ENCODE measurements at places on chromosomes 13 and 19.

GRCh38 chr19:28874742-28875141 lies 338.2 kb downstream of the UQCRFS1 start:
- no peak for DNase-seq

DNA sequence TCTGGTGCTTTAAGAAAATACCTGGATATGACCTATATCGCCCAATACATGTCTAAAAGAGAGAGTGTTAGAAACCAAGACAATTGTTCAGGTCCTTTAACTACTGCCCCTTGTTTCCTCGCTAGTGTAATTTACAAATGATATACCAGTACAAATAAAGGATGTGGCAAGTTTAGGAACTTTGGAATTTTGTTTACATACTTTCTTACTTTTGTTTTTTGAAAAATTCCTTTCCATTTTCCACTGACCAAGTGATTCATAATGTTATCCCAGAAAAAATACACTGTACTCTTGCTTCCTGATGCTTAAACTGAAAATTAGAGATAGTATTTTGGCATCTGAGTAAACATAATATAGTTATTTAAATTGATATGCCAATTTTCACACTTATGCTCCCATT lies 96.8 kb upstream of the CSNK1A1L start:
- no peak for DNase-seq

DNA sequence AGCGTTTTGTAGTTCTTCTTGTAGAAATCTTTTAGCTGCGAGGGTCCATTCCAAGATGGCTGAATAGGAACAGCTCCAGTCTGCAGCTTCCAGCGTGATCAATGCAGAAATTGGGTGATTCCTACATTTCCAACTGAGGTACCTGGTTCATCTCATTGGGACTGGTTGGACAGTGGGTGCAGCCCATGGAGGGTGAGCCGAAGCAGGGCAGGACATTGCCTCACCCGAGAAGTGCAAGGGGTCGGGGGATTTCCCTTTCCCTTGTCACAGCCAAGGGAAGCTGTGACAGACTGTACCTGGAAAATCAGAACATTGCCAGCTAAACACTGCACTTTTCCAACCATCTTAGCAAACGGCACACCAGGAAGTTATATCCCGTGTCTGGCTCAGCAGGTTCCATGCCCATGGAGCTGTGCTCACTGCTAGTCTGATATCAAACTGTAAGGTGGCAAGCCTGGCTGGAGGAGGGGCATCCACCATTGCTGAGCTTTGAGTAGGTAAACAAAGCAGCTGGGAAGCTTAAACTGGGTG lies 176.0 kb upstream of the SPRY2 start:
- DNase-seq, result no peak

DNA sequence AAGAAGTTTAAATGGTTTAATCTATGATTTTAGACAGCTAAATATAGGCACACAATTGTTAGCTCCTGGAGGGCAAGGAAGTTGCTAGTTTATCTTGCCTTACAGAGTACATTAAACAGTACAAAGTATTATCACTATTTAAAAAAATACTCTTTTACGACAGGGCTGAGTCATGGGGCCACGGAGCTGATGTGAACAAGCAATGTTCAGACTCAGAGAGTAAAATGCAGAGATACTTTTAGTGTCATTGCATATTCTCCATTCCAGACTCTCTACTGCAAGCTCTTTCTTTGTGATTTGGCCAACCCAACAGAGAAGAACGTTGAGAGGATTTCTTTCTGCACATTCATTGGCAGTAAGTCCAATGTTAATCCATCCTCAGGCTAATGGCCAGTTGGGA lies 352.4 kb downstream of the SPRY2 start:
- no peak for DNase-seq

GRCh38 chr13:37365496-37365895 lies 233.1 kb downstream of the POSTN start:
- DNase-seq, result no peak

DNA sequence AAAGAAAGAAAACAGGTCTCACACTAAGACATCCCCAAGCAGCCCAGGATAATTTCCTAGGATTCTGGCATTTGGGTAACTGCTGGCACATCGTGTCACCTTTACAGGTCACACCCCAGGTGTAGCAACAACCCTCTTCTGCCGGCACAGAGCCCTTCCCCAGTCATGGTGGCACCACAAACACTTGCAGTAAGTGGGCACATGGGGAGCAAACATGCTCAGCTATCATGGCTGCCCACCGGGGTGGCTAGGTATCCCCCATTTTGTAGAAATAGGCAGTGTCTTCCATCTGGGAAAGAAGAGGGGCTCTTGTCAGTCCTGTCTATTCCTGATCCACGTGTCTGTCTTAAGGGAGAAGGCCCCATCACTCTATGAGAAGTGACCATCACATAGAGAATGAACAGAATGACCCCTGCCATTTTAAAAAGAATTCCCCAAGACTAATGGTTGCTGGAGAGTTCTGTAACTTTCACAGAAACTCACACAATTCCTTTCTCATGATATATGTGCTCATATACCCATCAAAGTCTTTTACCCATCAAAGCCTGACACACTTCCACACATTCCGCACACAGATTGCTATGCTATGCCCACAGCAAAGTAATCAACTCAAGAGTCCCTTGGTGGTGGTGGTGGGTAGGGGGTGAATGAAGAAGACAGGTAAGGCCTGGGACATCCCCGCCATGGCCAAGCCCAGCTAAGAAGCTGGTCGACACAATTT lies 33.3 kb downstream of the BRD4 start:
- DNase-seq, result no peak

- DNase-seq, result no peak
These were observed 459.1 kb upstream of the ATXN8OS start for GRCh38 chr13:69648340-69649062.

DNA sequence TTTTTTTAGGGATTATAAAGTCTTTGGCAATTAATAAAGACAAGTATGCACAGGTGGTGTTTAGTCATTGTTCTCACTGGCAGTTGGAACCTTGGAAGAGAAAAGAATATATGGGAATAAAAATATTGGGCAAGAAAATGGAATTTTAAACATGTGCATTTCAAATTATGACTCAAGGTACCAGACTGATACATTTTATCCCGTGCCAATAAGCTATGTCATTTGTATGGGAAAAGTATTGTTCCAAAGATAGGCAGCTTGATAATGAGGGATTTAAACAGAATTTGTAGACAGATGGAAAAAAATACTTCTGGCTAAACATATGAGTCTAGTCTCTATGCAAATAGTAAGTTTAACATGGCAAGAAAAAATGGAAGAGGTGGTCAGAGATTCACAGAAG lies 169.5 kb upstream of the UFM1 start:
- DNase-seq, result no peak

DNA sequence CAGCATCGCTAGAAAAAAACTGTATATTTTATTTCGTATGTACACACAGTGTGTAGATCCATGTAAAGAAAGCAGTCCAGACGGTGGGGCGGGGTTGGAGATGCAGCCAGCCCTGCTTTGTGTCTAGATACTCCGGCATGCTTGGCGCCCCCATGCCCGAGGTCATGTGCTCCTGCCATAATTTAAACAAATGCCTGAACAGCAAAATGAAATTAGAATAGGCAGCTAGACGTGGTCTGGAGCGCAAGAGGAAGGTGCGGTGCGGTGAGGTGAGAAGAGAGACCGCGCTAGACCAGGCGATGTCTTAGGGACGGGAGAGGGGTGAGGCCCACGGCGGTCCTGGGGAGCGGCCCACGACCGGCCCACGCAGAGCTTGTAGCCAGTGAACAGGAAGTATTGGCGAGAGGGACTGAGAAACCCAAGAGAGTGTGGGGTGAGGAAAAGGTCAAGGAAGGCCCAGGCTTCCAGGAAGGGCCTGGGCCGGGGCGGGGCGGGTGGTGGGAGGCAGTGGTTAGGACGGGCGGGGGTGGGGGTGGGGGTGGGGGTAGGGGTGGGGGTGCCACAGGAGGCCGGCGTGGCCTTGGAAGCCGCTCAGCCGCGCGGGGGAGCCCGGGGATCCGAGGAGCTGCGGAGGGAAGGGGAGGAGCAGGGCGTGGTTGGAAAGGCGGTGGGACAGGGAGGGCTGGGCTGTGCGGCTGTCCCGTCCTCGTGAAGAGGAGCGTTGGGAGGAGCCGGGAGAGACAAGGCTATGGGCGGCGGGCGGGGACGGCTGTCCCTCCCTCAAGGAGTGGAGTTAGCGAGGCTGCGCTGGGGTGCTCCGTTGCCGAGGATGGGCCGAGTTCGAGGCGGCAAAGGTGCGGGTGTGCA lies 254.7 kb upstream of the SGCG start:
- DNase-seq, result no peak

GRCh38 chr13:113954046-113954835 lies 19.6 kb downstream of the C13orf46 start:
- no peak for DNase-seq

DNA sequence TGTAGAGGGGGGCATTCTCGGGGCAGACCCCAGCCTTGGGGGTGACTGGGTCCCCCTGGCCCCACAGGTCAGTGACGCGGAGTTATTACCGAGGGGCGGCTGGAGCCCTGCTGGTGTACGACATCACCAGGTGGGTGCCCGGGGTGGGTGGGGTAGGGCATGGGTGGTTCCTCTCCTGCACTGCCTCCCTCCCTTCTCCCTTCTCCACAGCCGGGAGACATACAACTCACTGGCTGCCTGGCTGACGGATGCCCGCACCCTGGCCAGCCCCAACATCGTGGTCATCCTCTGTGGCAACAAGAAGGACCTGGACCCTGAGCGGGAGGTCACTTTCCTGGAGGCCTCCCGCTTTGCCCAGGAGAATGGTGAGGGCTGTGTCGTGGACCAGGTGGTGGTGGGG lies 5.7 kb downstream of the RAB4B start:
- no peak for DNase-seq

DNA sequence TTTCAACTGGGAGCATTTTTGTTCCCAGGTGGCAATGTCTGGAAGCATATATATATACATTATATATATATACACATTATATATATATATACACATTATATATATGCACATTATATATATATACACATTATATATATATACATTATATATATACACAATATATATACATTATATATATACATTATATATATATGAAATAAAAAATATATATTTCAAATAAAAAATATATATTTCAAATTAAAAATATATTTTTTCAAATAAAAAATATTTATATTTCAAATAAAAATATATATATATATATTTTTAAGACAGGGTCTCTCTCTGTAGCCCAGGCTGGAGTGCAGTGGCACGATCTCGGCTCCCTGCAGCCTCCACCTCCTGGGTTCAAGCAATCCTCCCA lies 61.5 kb downstream of the ADGRE1 start:
- no peak for DNase-seq

DNA sequence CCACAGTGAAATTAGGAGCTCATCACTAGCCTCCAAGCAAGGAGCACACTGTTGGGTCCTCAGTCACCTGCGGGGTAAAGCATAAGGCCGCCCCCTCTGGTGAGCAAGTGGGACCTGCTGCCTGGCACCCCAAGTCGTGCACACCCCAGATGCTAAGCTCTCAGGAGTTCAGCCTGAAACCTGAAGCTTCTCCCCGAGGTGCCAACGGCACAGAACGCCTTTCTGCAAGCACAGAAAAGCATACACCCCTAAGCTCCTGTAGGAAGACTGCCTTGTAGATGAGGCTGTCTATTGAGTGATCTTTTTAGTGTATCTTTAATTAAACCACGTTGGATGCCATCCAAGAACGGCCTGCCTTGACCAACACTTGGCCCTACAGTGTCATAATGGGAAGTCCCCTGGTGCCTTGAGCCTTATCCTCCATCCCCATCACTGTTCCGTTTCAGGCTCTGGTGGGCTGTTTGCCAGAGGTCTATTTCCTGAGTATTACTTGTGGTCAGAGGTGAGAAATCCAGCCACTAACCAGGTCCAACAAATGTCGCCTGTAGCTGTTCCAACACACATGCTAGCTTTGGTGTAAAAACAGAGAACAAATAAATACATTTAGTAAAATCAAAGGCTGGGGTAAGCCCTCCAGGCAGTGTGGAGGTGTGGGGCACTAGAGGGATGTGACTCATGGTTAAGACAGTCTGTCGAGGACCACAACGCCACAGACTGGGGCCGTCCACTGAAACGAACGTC lies 44.8 kb downstream of the C13orf42 start:
- no peak for DNase-seq

- no peak for DNase-seq
These were observed 16.6 kb upstream of the IRS2 start for GRCh38 chr13:109802936-109803335.

DNA sequence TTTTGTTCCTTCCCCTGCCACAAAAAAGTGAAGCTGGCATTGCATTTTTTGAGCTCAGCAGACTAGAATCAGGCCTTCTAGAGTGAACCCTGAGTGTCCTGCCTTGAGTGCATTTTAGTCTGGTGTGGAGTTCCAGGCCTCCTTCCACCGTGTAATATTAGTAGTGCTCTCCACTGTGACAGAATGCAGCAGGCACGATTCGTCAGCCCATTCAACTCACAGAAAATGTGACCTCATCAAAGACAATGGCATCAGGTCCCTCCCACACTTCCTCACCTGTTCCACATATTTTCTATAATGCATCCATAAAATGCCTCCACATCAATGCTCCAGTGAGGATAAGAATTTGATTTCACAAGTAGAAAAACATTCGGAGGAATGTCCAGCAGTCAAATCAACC lies 227.6 kb downstream of the FGF9 start:
- DNase-seq, result no peak

GRCh38 chr13:82467626-82468025 lies 1414.6 kb downstream of the SLITRK1 start:
- DNase-seq, result no peak

DNA sequence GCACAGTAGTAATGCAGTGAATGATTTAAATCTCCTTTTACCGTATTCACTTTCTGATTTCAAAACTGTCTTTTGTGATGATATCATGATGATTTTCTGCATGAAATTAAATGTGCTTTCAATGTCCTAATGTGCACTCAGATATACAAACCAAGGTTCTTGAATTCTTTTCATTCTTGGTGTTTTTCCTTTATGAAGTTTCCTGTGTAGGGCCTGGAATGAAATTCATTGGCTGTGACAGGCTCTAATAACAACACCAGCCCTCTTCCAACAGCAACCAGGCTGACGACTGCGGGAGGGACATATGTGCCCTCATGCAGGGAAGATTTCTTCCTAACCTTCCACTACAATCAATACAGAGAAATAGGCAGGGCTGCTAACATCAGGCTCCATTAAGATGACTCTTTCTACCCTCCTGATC lies 1052.0 kb downstream of the DIAPH3 start:
- DNase-seq, result no peak

DNA sequence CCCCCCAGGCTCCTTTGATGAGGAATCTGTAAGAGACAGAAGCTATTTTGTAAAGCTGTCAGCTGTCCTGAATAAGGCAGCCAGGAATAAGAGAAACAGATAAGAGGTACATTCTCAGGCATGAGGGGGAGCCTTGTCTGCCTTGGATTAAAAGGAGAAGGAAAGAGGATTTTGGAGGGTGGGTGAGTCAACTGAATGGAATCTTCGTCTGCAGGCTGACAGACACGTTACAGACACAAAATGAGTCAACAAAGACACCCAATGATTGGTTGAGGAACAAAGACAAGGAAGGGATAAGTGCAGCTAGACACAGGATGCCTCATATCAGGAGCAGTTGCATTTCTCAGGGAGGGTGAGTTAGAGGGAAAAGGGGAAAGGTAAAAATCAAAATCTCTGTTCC lies 162.5 kb downstream of the OLFM4 start:
- no peak for DNase-seq

DNA sequence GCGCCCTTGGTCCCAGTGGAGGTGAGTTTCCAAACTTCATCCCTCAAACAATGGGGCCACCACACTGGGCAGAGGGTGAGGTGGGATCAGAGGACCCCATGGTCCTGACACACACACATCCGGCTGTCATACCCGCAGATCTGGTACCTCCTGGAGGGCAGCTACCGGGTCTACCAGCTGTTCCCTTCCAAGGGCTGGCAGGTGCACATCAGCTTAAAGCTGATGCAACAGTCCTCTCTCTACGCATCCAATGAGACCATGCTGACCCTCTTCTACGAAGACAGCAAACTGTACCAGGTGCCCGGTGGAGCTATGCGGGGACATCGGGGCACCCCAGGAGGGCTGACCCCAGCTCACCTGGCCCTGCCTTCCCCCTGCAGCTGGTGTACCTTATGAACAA lies 14.0 kb upstream of the PSMD8 start:
- DNase-seq, result no peak
